ENCODE measurements at places on chromosomes 2 and 18.

GRCh38 chr18:48152549-48152948, 222.1 kb upstream of the SMAD2 start:
- DNase-seq, result no peak

DNA sequence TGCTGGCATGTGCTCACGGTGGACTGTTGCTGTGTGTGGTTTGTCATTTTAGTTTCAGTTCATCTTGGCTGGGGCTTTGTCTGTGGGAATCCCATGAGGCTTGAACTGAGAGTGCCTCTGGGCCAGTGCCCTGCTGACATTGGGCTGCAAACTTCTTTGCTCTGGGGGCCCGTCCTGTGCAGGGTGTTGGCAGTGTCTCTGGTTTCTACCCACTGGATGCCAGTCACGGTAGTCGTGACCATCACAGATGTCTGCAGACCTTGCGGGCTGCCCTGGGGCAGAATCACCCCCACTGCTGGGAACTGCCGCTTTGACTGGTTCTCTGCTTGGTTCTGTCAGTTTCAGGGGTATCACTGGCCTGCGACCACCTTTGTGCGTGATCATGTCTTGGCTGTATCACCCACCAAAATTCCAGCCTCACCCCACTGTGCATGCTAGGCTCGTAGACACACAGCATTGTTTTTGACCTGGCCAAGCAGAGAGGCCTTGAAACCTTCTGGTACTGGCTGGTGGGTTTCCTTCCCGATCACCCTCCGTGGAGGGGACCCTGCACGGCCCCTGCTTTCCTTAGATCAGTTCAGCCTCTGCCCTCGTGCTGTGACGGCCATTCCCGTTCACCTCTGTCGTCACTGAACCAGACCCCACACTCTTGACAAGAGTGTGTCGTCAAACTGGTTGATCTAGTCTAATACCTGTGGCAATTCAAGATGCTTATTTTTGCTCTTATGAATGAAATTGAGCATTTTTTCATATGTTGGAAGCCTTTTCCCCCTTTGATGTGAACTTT, 57.6 kb downstream of the KCNG2 start:
- DNase-seq, result no peak

- DNase-seq, result no peak
Observed at GRCh38 chr2:50975546-50975945, 56.4 kb downstream of the NRXN1 start.

GRCh38 chr2:197464175-197464574, 10.8 kb downstream of the COQ10B start:
- no peak for DNase-seq

DNA sequence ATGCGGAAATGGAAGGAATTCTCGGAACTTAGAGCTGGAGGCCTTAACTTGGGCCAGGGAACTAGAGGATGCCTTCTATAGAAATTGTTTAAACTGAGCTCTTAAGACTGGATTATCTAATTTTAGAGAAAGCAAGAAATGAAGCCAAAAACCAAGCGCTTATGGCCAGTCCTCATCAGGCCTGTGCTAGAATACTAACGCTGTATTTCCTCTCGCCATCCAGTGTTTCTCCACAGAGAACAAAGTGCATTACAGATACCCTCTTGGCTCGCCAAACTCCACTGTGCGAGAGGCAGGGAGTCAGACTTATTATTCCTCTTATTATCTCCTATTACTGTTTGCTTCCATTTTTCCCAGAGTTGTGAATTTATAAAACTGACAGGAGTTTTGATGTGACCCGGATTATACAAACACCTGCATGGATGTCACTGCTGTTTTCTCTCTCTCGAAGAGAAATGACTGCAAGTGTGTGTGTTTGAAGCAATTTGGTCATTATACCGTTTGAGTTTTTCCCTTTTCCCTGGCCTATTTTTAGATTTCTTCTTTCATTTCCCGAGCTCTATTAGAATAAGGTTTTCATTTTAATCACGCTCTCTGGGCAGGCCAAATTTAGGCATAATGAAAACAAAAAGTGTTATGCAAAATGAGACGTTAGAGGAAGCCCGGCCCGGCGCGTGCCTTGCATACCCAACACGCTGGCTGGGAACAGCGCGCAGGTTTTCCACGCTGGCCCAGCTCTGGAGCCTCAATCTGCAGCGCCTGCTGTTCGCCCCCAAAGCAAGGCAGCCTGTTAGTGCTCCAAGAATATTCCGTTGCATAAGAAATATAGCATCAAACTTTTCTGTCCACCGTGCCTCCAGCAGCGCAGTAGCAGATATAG, 103.3 kb downstream of the ALK start:
- DNase-seq, result no peak

GRCh38 chr2:25586726-25587144, 86.6 kb downstream of the DTNB start:
- DNase-seq, result no peak

DNA sequence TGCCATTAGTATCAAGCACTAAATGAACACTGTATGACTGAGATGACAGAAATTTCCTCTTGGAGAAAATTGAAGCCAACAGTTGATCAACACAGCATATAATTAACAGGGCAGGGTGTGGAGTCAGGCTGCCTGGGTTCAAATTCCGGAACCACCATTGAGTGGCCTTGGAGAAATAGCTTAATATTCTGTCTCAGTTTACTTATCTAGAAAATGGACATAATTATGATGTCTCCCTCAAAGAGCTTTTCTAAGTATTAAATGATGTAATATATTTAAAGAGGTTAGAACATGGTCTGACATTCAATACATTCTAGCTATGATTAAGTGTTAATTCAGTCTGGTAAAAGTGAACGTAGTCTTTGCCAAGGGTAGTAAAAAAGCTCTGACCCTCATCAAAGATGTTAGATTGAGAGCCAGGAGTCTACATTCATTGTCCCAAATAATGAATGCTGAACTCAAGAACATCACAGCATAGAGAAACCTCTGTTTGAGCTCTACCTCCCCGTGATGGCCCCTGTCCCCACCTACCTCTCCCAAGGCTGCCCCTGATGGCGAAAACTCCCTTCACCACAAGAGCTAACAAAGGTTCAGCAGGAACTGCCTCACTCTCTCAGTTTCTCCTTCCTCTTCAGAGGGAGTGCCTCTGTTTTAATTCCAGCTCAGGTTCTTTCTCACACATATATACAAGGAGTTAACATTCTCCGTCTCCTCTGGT, 2.7 kb upstream of the VWA3B start:
- no peak for DNase-seq

DNA sequence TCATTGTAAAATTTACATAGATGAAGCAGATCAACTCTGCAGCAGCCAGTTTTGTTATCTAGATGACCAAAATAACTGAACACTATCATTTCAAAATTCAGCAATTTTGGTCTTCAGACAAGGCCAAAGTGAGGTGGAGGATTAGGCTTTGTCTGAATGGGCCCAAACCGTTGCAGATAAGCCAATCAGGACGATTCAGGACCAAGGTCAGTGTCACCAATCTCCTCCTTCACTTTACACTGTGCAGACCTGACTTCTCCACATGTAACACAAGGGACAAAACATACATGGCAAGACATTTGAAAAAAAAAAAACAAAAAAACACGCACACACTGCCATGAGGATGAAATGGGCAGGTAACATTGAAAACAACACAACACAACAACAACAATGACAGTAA, 211.2 kb downstream of the NAPG start:
- no peak for DNase-seq

DNA sequence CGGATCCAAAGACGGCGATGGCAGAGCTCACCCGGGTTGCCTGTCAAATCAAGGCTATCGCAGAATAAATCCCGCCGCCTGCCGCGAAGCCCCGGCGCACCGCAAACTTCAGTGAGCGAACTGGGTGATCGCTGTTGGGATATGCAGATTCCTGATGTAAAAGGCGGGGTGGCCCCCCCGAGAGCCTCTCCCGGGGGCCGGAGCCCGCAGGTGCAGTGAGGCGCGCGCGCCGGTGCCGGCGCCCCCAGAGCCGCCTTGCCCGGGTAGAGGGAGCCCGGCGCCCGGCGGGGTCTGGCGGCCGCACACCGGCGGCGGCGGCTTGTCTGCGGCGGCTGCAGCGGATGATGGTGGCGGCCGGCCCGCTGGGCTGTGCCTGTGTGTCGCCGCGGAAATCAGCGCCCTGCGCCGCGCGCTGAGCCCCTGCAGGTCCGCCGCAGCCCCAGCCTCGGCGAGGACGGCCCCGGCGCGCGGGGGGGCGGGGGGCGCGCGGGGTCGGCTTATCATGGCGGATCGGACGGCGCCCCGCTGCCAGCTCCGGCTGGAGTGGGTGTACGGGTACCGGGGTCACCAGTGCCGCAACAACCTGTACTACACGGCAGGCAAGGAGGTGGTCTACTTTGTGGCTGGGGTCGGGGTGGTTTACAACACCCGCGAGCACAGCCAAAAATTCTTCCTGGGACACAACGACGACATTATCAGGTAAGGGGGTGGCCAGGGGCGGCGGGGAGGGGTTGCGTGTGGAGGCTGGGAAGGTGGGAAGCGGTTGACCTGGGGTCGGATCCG, 1.3 kb downstream of the EML6 start:
- DNase-seq, result no peak

- DNase-seq, result no peak
Observed at GRCh38 chr2:238449909-238450417, 23.2 kb downstream of the ASB1 start.

DNA sequence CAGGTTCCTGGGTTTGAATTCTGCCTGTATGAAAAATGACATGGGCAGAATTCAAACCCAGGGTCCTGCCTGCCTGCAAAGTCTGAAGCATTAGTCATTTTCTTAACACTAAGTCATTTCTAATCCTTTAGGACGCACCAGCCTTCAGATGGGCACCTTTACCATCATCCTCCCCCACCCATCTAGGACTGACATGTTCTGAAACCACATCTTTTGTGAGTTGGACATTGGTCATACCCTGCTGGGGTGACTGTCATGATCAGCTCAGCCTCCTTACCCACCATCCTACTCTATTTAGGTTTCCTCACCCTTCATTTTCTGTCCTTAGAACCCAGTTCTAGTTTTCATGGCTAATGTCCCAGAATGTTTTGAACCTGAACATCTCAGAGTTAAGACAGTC, 104.9 kb downstream of the TRIB2 start:
- no peak for DNase-seq

DNA sequence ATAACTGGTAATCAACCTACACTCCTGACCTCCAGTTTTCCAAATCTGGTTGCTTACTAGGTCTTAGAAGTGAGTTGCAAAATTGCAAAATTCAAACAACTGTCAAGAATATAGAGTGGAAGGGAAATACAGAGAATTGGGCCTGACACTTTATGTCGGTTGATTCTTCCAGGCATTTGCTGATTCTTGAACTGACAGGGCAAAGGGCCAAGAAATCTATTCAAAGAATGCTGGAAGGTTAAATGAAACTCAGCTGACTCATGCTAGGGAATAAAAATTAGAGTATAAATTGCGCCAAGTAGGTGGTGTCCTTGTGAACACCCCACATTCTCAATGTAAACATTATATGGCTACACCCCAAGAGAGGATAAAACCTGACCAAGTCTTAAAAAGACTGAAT, 21.5 kb upstream of the ZSCAN30 start:
- no peak for DNase-seq

DNA sequence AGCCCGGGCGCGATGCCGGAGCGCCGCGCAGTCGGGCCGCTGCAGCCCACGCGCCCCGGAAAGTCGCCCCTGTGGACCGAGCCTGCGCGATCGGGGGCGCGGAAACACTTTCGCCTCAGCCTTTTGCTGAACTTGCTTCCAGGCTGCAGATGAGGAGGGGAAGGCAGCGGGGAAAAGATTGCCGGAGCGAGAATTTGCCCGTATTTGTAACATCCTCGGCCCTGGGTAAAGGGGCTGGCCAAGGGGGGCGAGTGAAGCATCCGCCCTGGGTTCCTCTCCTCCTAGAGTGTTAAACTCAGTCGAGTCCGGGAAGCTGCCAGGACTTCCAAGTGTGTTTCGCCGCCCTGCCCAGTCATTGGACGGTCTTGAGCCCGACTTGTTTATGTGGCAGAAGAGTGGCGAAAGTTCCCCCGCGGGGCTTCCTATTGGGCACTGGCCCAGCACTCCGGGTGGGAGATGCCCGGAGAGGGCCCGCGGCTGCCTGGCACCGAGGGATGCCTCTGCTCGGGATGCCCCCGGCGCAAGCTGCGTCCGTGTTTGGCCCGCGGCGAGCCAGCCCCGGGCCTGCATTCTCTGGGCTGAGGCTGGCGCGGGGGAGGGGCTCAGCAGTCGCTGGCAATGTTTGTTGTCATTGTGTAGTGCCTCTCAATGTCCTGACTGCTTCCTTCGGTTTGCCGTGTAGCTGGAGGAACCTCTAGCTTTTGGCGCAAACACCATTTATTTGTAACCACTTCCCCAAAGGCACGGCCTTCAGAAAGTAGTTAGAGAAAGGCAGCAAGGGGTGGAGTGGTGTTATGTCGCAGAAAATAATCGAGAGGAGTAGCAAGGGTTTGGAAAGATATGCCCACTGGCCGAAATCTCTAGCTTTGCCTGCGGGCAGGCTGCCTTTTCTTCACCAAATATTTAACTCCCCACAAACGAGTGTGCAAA, 1.1 kb downstream of the CYBRD1 start:
- DNase-seq, result no peak

- DNase-seq, result no peak
Observed at GRCh38 chr2:232687382-232688160, 9.6 kb upstream of the GIGYF2 start.

DNA sequence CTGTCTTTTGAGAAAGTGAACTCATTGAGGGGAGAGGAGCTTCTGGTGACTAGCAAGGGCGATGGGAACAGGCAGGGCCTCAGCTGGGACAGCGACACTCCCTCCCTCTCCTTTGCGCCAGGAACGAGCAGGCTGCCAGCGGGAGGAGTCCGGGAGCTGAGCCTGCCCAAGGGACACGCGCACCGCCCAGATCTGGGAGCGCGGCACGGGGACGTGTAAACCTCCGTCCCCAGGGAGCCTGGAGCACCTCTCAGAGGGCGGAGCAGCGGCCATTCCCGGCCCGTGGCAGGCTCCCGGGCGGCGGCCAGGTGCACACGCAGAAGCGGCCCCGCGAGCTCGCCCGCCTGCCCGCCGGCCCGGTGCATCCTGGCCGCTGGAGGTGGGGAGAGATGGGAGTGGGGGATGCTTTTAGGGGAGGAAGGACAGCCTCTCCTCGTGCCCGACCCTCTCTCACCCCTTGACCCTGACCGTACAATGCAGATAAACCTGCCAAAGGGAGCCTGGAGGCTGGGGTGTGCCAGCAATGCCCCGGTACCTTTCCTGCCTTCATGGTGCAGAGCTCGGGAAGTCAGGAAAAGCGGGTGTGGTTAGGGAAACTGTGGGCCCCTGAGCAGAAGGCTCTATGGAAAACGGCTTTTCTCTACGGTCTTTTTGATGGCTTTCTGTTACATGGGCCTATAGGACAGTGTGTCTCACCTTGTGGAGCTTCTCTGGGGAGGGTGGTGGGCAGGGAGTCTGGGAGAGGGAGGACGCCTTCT, 2.2 kb downstream of the AQP4 start:
- no peak for DNase-seq
